ENCODE measurements at places on chromosomes 6 and 20.

DNA sequence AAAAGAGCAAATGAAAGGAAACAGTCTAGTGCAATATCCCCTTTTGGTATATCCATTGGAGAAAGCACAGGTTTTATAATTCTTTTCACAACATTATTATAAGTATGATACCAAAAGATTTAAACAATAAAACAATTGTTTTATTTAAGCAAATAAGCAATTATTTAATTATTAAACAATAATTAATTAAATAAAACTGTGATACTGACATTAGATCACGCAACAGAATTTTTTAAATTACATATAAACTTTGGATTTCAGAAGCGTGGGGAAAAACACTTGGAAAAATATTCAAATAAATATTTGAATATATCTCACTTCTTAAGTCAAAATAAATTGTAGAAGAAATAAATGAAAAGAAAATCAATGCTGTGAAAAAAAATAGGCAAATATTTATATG is 76.2 kb upstream of the STXBP5 start:
- DNase-seq: no peak

DNA sequence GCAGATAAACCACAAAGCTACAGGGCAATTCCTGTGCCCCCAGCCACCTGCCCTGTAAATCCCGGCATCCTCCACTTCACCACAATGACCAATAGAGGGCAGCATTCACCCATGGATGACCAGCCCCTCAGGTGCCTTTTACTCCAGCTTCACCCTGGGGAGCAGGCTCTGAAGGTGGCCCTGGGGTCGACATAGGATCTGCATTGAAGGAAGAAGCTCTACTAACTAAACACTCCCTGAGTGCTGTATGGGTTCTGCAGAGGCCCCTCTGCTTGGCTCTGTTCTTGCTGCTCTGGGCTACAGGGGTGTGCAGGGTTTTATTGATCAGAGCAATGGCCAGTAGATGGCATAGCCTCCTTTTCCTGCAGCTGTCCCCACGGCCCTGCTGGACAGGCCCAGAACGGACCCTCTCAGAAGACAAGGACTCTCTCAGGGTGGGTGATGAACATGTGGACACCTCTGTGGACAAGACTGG is 20.3 kb downstream of the CST4 start:
- peak; percentile 76 for DNase-seq

DNA sequence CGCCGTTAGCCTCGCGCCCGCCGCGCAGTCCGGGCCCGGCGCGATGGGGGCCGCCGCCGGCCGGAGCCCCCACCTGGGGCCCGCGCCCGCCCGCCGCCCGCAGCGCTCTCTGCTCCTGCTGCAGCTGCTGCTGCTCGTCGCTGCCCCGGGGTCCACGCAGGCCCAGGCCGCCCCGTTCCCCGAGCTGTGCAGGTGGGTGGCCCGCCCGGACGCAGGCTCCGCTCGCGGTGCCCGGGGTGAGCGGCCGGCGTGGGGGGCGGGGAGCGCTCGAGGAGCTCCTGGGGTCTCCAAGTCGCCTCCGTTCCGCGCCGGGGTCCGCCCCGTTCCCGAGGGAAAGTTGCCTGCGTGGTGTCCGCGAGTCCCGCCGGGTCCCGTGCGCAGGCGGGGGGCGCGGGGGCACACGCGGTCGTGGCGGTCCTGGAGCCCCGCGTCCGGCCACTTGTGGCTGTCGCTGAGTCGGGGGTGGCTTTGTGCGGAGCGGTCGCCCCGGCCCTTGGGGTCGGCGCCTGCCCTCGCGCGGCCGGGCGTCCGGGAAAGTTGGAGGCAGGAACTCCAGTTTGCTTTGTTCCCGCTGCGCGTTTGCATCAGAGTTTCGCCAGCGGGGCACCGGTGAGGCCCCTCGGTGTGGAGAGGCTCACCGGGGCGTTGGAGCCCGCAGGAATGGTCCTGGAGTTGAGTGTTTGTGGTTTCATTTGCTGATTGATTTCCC is 476 bp downstream of the IGF2R start:
- peak; percentile 49 for DNase-seq

- peak; percentile 44 for DNase-seq
These were observed at the start of gene PTGIS for GRCh38 chr20:49567421-49568277. Gene PTGIS (minus strand): TSS chr20:49568137. CDS start chr20:49568116, 21 bp downstream.

DNA sequence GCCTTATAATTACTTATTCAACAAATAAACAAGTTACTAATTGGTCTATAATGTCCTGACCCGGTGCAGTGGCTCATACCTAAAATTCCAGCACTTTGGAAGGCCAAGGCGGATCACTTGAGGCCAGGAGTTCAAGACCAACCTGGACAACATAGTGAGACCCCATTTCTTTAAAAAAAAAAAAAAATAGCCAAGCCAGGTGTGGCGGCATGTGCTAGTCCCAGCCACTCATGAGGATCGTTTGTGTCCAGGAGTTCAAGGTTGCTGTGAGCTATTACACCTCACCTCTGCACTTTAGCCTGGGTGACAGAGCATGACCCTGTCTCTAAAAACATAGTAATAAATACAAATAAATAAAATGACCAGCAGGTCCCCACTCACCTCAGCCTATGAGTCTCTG is 9.8 kb upstream of the UBE2V1 start:
- no peak for DNase-seq

DNA sequence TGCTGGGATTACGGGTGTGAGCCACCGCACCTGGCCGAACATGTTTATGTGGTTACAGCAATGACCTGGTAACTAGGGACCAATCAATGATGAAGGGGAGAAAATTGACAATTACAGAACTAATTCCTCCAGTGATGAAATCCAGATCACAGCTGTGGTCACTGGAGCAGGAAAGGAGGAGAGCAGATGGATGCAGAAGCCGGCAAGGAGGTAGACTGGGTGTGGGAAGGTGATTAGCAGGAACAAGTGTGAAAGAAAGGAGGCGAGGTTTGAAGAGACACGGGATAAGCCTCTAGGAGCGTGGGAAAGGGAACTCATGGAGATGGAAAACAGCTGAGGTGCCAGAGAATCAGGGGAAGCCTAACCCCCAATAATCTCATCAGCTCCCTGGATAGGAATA is 17.2 kb upstream of the SPAG4 start:
- no peak for DNase-seq

DNA sequence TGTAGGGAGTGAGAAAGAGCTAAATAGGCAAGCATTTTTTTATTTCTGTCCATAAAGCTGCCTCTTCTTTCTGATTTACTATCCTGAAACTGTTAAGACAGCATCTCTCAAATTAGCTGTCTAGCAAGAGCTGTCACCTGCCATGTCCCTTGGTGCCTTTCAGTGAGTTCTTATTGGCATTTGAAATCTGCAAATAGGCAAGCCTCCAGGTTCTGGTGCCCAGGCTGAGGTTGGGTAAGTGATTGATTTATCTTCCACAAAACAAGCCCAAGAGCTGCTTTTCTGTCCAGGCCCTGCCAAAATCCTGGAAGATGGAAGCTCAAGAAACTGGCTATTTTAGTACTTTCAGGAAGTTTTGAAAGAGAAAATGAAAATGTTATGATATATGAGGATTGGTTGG is 22.4 kb downstream of the MANEA start:
- no peak for DNase-seq

DNA sequence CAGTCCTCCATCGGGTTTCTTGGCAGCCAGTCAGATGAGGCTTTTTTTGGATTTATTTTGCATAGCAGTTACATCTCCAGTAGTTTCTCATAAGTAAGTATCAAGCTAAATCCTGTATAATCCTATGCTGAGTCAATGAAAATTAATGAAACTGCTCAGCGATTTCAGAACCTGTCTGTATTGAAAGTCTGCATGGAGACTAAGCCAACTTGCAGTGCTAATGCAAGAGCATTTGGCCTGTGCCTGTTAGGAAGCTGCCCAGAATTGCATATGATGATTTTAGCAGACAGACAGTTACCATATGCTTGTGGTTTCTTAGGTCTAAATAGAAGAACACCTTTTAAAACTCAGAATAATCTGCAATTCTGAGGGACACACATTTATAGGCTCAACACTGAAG is 25.2 kb upstream of the LRRN4 start:
- peak; percentile 7 for DNase-seq

DNA sequence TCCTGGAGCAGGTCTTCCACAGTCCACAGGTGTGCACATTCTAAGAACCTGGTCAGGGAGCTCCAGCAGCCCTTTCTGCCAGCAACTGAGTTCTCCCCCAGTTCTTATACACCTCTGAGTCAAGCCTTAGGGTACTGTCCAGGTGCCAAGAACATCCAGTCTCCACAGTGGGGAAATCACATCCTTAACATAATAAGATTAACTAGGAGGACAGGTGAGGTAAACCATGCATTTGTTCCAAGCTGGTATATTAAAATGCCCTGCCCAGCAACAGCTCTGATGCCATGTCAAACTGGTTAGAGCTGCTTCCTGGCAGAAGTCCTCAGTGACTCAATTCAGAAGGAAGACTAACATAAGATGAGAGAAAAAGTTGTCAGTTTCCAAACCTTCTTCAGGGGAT is 303.9 kb upstream of the SGK1 start:
- no peak for DNase-seq

DNA sequence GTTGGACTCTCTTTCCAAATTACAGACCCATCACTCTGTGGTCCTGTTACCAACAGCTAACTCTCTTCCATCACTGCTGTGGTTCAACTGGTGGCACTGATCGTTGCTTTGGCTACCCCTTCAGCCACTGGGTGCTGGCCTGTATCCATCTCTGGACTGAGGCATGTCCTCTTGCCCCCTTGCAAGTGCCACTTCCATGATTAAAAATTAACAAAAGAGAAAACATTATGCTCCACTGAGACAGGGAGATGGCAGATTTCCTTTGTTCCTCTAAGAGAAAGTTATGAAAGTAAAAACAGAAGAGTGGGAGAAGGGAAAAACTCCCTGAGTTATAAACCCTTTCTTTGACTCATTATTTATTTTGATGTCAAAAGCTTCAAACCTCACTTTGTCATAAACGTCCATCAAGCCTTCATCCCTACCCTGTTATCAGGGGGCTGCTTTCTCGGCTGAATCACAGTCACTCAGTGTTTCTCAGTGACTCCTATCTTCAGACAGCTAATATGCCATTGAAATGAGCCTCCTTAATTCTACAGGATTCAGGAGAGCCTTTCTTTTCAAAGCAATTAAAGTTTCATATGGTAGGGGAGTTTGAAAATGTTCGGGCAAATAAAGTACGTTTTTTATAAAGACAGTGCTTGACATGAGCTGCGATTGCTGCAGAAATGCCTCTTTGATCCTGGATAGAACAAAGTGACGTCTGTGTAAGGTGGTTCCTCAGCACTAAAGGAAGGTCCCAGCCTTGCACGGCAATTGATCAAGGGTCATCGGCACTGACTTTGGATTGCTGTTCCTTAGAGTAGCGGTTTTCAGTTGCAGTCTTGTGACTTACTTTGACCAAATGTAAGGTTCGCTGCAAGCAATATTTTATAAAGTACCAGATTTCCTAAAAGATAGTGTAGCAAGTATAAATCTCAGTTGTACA is 49.9 kb upstream of the PBOV1 start:
- DNase-seq: no peak

DNA sequence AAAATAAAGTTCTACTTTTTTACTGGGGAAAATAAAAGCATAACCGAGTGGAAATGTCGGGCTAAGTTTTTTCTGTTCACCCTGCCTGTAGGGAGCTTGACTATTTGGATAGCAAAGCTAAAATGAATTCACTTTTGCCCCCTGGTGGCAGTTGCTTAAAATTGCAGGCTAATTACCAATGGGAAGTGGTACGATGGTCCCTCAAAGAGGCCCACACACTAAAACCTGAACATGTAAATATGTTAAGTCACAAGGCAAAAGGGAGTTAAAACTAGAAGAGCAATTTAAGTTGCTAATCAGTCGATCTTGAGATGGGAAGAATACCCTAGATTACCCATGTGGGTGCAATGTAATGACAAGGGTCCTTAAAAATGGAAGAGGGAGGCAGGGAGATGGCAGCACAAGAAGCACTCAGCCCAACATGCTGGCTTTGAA is 916 bp upstream of the SUN5 start:
- no peak for DNase-seq

- DNase-seq: no peak
These were observed 3.9 kb upstream of the STMND1 start for GRCh38 chr6:17097982-17098381.

- no peak for DNase-seq
These were observed 477.0 kb downstream of the C6orf118 start for GRCh38 chr6:164832410-164832809.

GRCh38 chr20:3923818-3924217 is 34.6 kb downstream of the PANK2 start:
- no peak for DNase-seq

- DNase-seq: no peak
These were observed 2.8 kb downstream of the NEDD9 start for GRCh38 chr6:11229655-11230046.

DNA sequence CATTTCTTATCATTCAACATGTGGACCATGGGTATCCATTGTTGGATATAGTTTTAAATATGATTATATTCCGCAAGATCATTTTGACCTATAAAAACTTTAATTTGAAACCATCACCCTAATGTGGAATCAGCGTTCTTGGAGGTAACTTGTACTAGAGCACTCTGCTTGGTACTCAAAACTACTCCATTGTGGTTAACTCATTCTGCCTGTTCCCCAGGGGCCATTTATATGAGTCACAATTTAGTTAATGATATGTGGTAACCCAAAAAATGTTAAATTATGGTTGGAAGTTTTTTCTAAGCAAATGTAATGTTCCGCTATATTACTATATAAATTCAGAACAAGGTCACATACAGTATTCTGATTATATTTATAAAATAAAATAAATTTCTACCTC is 109.3 kb downstream of the TRDN start:
- DNase-seq: no peak

DNA sequence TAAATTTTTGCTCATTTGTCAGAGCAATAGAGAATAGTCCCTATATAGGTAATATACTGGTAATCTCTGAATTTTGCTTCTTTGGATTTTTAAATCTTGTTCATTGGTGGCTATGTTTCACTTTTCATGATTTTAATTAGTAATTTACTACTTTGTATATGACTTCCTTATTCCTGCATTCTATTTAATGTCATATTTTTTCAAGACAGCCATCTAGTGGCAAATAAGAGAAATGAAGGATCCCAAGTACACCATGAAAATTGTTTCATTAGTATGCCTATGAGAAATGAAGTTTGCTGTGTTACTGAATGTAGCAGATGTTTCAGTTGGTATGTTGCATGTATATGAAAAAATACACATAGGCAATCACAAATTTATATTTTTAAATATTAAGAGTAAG is 82.4 kb downstream of the ZNF292 start:
- DNase-seq: no peak

DNA sequence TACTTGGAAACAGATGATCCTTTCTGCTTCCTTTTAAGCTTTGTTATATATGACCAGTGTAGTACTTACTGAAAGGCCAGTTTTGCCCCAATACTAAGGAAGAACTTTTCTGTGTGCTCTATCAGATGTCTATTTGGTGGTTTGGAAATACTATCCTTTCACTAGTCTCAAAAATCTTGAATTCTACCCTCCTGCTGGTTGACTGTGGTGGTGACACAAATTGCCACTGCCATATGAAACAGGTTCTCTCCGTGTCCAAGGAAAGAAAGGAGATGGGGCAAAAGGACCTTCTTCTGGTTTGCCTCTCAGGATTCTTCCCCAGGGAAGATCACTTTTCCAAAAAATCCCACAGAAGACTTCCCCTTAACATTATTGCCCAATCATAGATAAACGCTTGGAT is 6.2 kb downstream of the GJE1 start:
- DNase-seq: no peak

- DNase-seq: no peak
These were observed 27.6 kb upstream of the LIN28B start for GRCh38 chr6:104929353-104929752.

All from adrenal gland (tissue), 19 donors.